NCI-H146 (cell line): ENCODE measurements at places on chromosomes 7 and 10.
A peak's percentile ranks its signal among the peaks of the same experiment; 100 is the strongest.

- DNase-seq: no peak
These were observed 56.9 kb upstream of the SHH start for GRCh38 chr7:155868955-155869783.

DNA sequence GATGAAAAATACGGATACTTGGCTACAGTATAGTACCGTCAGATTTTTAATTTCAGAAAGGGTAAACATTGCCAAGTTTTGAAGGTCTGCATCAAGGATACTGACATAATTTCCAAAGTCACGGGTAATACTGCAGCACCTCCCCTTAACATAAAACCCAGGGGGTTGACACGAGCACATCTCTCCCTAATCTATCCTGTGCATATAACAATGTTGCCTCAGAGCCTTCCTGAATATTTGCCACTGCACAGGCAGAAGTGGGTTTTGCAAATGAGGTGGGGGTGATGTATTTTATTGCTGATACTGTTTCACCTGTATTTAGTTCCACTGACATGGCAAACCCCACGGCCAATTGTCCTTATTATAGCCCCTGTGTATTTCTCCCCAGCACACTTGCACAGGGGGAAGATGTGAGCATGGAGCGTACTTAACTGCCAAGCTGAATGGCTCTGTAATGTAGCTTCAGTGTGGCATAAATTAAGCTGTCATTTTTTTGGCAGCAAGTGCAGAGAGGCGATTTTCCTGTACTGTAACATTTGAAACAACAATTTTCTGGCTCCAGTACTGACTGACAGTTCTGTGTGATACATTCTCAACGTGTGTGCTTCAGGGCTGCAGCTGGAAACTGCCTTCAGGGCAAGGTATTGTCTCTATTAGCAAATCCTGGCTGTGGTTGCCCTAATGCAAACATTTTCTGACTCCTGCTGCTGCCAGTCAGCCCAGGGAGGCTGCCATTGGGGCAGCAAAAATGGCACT, 299.6 kb upstream of the SP4 start:
- peak; percentile 85 for DNase-seq

DNA sequence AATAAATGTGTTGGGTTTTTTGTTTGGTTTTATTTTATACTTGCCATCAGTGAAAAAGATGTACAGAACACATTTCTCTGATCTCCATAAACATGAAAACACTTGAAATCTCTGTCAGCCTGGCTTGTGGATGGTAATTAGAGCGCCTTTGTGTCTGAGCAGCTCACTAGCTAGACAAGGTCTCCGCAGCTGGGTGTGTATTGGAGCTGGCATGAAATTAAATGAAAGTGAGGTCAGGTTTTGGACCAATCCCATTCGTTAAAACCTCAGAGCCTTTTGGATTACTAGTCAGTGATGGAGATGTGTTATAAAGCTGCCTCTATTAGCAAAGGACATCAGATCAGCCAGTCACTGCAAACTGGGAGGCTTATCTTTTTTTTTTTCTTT, 2.7 kb downstream of the FRAT1 start:
- DNase-seq: no peak

DNA sequence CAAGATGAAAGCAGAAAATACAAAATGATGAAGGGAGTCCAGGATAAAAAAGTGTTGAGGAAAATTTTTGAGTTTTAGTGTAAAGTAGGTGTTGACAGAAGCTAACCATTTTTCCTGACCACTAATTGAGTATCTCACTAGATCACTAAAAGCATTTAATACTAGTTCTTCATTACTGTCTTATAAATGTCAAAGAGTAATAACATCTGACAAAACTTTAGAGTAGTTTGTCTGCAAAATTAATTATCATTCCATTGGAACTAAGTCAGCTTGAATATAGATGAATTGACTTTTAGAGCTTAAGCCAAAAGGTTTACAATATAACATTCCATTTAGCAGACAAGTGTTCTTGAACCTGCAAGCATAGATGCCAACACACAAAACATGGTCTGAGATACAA, 232.9 kb downstream of the FOXP2 start:
- no peak for DNase-seq

- DNase-seq: no peak
These were observed 140.3 kb upstream of the TCF7L2 start for GRCh38 chr10:112809736-112810135.

GRCh38 chr7:34080513-34080912, 175.2 kb downstream of the BMPER start:
- DNase-seq: no peak

DNA sequence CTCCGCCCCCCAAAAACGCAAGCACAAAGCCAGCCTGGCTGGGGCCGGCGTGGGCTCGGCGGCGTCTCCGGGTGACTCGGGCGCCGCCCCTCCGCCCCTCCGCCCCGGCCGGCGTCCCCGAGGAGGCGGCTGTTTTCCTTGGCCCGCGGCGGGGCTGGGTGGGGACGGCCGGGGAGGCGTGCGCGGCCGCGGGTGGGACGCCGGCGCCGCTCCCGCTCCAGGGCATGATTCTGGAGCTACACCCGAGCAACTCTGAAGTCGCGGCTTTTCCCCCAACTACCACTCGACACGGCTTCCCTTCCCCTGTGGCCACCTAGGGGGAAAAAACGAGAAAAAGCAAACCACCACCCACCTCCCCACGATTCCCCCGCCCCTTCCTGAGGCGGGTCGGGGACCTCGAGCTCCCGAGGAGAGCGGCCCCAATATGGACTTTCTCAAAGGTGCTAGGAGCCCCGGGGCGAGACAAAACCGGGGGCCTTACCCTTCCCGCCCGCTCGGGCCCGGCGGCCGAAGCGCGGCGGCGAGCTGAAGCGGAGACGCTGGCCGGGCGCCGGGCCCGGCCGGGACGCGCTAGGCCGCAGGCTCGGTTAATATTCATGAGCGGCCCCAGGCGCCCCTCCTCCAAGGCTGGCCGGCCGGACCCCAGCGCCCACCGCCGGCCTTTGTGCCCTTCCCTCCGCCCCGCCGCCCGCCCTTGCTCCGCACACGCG, 856 bp downstream of the ARHGAP21 start:
- DNase-seq: peak; percentile 82

DNA sequence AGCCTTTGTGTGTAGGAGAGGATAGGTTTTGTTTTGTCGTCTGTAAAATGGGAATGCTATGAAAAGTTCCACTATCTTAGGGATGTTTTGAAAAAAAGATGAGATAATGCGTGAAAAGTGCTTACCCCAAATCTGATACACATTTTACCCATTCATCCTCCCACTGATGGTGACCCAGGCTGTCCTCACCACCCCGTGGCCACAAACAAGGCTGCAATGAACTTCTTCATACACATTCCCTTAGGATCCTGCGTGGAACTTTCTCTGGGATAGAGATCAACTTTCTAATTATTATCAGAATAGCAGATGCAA, 399 bp upstream of the OGDHL start:
- DNase-seq: no peak

DNA sequence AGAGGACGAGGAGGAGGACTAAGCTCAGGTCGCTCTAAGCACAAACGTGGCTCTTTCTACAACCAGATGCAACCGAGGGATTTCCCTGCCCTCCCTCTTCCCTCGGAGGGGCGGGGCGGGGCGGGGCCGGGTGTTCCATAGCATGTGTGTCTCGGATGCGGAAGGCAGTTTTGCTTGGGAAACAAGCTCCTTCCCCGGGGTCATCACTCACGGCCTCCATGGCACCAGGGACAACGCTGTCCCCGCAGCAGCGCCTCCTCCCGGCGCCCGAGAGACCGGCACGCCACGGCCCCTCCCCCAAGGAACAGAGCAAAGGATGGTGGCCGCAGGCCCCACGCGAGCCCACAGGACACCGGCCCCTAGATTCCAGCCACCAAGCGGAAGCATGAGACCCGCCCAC, 110.5 kb downstream of the PAXIP1 start:
- DNase-seq: no peak

- no peak for DNase-seq
These were observed 333.6 kb upstream of the ZNF32 start for GRCh38 chr10:43982250-43982649.

- DNase-seq: no peak
These were observed 237.7 kb downstream of the SKAP2 start for GRCh38 chr7:26626687-26627086.

DNA sequence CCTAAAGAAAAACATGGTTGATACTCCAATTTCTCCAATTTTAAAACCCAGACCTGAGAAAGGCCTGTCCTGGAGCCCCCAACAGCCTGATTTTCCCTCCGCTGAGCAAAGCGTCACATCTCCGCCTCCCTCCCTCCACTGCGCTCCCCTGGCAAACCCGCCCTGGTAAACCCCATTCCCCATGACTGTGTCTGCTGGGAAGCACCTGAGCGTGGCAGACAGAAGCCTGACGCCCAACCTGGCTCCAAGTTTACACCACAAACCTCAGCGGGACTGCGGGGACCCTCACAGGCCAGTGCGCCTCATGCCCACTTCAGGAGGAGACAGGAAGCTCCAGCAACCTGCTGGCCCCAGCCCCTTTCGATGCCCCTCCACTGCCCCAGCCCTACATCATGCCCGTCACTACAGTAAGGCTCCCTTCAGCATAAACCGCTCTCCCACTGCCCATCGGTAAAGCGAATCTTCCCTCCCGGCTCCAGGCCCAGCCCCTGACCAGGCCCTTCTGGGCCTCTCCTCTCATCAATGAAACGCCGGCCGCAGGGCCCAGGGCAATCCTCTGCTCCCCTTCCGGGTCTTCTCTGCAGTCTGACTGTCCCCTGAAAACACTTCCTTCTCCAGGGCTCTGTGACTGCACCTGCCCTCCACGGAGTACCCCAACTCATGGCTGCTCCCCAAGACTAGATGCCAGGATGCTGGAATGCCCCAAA, 233.3 kb downstream of the MAD1L1 start:
- no peak for DNase-seq

GRCh38 chr7:11155883-11156282, 182.2 kb downstream of the PHF14 start:
- no peak for DNase-seq

DNA sequence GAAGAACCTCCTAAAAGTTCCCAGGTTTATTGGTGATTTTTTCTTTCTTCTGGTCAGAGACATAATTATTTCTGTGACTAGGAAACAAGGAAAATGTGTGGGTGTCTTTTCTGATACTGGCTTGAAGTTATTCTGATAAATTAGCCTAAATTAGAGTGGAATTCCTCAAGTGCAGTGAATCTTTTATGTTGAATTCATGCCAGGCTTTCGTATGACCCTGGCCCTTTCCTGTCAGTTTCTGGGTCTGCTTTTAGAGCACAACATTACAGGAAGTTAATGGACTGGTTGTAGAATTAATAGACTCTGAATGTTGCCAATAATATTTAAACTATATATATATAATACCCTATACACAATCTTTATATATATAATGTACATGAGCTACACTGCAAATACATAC, 230.6 kb upstream of the KIAA1217 start:
- no peak for DNase-seq

GRCh38 chr10:110625356-110625894, 18.7 kb upstream of the RBM20 start:
- DNase-seq: no peak

GRCh38 chr7:7956531-7957128, 12.0 kb upstream of the GLCCI1 start:
- DNase-seq: no peak

GRCh38 chr7:51545131-51545530, 228.5 kb upstream of the COBL start:
- no peak for DNase-seq

DNA sequence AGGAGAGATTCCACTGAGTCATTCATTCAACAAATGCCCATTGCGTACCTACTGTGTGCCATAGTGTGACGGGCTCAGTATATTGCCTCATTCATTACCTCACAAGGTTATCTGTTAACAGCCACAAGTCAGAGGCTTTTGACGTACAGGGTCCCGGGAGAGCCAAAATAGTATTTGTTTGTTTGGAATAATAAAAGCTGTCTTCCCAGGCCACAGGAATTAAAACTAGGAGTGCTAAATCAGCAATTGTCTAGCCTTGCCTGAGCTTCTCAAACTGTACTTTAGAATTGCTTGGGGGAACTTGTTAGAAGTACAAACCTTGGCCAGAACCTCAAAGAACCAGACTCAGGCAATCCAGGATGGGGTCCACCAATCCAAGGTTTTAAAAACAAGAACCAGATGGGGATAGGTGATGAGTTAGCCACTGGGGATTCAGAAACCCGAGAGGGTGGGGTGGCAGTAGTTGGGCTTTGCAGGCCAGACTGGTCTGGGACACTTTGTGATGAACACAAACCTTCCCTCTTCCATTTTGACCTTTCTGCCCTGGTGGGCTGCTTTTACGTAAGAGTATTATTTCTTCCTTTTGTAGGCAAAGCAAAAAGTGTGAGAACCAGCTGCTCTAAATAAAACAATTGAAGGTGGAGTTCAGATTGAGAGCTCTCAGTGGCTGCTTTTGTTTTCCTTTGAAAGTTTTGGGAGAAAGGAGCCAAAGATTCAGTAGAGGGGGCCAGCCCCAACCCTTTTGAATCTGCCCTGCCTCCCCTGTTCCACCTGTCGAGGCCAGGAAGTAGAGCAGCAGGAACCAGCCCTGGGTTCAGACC, 113.0 kb upstream of the ANLN start:
- no peak for DNase-seq

GRCh38 chr10:24670964-24671670, 52.6 kb downstream of the ARHGAP21 start:
- no peak for DNase-seq

- DNase-seq: peak; percentile 63
These were observed 116.1 kb downstream of the INSYN2A start for GRCh38 chr10:127080317-127080716.

GRCh38 chr10:45241865-45242520, 73.4 kb downstream of the OR13A1 start:
- no peak for DNase-seq

DNA sequence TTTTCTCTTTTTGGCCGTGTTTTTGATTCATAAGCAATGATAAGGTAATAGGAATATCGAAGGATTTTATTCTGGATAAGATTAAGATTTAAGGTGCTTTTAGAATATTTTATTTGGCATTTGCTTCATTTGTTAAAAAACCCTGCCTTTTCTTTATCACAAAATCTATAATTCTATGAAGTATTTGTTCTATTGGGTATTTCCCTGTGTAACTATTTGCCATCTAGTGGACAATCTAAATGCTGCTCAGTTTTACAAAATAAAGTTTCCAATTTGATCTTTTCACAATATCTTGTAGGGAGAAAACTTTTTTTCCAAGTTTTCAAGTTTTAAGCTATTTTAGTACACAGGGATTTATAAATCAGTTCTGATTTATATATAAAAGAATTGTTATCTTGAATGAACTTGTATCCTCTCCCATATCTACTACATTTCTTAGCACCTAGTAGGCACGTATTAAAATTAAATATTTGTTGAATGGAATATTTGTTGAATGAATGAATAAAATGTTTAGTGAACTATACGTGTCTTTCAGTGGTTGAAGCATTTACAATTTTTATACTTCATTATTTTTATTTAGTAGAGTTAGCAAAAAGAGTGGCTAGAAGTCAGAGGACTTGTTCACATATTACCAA, 26.5 kb downstream of the ANKRD7 start:
- DNase-seq: no peak

DNA sequence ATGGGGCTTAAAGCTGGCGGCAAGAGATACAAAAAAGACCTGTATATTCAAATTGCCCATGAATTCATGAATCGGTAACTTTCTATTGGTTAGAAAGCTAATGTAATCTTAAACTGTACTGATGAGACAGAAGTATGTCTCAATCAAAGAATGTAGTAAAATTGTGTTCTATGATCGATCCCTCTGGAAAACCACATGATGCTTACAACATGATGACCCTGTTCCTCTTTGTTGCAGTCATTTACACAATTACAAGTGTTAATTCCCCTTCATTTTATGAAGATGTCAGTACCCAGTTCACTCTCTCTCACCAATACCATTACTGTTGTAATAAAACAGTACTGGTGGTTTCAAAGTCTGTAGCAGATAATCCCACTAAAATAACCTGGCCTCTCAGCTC, 10.1 kb downstream of the KIF5B start:
- no peak for DNase-seq

- no peak for DNase-seq
These were observed 161.9 kb downstream of the GRK5 start for GRCh38 chr10:119368991-119369869.
